ENCODE measurements at places on chromosomes 11 and 22. TPM values are rescaled to one million over a fixed set of nuclear protein-coding genes. Genes with fewer than 3 reads are reported as not detected.

DNA sequence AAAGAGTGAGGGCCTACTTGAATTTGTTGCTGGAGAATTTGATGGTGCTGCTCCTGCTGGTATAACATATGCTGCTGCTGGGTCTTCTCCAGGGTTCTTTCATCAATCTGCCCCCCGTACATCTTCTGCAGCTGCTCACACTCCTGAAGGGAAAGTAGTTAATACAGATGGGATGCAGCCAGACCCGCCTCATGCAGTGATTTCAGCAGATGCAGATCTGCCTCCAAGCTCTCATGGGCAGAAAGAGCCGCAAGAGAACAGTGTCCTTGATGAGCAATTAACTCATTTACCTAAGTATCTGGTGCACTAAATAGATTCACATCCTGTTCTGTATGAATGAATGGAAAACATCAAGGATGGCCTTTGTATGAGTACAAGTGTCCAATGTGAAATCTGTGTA is 24.8 kb upstream of the APOA1 start:
- no peak overlapping the region for H3K4me3 ChIP-seq
- H3K36me3 ChIP-seq = peaks cover 33% of the 10 kb centered on the region
- no peaks in the 10 kb centered on the region for H3K27me3 ChIP-seq
- no peak overlapping the region for H3K27ac ChIP-seq
- DNase-seq = no peak

DNA sequence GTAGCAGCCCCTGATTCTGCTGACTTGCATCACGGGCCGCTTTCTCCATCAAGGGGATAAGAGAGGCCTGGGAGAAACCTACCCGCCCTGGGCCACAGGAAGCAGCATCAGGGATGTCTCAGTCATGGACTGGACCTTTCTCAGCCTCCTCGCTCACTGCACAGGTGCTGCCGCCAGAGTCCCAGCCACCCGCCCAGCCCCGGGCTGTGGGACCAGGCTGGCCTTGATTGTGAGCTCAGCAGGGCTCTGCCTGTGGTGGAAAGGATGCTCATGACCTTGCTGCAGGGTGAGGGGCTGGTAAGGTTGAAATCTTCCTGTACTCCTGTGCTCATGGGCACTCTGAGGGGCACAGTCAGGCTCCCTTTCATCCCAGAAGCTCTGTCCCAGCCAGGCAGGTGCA is 26.0 kb upstream of the GGTLC2 start:
- H3K36me3 ChIP-seq = no peaks in the 10 kb centered on the region
- no peak for DNase-seq
- H3K4me1 ChIP-seq = peaks cover 10% of the 10 kb centered on the region
- no peak overlapping the region for H3K27ac ChIP-seq
- H3K4me3 ChIP-seq = no peak overlapping the region
- no peaks in the 10 kb centered on the region for H3K27me3 ChIP-seq

DNA sequence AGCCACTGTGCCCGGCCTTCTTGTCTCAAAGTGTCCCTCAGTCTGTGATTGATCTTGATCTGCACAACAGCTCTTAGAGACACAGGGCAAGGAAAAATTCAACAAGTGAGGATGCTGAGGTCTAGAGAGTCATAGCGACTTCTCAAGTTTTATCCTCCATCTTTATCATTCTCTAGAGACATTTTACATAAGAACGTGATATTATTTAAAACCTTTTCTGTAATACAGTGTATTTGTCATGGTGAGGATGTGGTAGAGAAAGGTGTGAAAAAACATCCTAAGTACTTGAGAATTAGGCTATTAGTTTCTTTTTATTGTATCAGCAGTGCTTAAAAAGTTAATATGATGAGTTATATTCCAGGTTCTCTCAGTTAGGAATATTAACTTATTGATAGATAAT is 50.2 kb downstream of the EMSY start:
- H3K27ac ChIP-seq = no peak overlapping the region
- no peak overlapping the region for H3K4me3 ChIP-seq
- peaks cover 13% of the 10 kb centered on the region for H3K36me3 ChIP-seq

DNA sequence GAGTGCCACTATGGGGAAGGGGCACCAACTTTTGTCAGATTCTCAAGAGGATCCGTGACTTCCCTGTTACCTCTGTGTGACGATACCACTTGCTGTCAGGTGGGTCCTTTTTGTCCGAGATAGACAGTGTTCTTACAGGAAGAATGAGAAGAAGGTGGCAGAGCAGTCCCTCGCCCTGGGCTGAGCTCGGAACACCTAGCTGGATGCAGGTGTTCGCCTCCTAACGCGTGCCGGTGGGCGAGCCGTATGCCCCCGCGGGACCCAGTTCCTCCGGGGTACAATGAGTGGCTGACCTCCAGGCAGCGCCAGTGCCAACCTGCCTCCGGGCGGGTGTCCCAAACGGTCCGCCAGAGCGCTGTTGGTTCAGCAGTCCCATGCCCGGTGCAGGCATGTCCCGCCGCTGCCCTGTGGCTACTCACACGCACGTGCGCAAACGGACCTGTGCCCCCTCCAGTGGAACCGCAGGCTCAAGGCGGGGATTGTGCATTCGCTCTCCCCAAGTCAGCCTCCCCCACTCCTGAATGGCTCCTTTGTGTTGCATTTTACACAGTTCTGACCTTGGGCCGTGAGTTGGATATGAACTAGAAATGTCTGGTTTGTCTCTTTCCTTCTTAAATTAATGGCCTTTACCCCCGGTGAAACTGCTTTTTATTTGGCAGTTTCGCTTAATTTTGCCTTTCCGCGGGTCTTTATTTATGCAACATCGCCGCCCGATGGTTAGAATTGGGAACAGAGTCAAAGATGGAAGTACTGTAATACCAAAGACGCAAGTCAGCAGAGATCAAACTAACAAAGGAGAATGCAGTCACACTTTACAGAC is 1.1 kb upstream of the ABTB2 start:
- H3K4me3 ChIP-seq = peak overlapping the region; percentile 76
- DNase-seq = peak; percentile 88
- peaks cover 4% of the 10 kb centered on the region for H3K36me3 ChIP-seq
- peak overlapping the region; percentile 69 for H3K27ac ChIP-seq
- H3K27me3 ChIP-seq = peaks cover 23% of the 10 kb centered on the region

DNA sequence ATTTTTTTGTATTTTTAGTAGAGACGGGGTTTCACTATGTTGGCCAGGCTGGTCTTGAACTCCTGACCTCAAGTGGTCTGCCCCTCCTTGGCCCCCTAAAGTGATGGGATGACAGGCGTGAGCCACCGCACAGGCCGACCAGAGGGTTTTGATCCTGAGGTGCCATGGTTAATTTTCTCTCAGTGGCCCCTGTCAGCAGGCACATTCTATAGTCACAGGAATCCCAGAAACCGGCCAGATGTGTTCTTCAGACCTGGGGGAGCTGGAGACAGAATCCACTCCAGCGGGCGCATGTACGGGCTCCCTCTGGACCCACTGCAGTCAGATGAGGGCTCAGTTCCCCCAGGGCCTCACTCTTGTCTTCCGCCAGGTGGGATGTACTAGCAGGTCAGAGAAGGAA is 17.0 kb downstream of the IGLL1 start:
- no peak for DNase-seq
- H3K4me1 ChIP-seq = peaks cover 7% of the 10 kb centered on the region
- H3K36me3 ChIP-seq = no peaks in the 10 kb centered on the region
- H3K4me3 ChIP-seq = no peak overlapping the region

GRCh38 chr11:19614370-19614940 is 98.2 kb upstream of the NAV2 start:
- peaks cover 3% of the 10 kb centered on the region for H3K27me3 ChIP-seq
- H3K4me1 ChIP-seq = no peaks in the 10 kb centered on the region

- peak; percentile 14 for DNase-seq
- peaks cover 47% of the 10 kb centered on the region for H3K27me3 ChIP-seq
- H3K36me3 ChIP-seq = peaks cover 2% of the 10 kb centered on the region
Observed at GRCh38 chr11:107018902-107019493, 722 bp upstream of the GUCY1A2 start.

DNA sequence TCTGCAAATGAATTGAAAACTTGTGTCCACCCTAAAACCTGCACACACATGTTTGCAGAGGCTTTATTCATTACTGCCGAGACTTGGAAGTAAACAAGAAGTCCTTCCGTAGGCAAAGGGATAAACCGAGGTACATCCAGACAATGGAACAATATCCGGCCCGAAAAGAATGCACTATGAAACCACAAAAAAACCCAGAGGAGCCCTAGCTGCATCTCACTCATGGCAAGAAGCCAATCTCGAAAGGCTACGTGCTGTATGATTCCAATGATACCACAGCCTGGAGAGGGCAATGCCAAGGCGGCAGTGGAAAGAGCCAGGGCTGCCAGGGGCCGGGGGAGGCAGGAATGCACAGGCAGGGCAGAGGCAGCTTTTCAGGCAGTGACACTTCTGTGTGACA is 3.2 kb upstream of the MRPL23 start:
- peaks cover 3% of the 10 kb centered on the region for H3K4me1 ChIP-seq
- H3K36me3 ChIP-seq = no peaks in the 10 kb centered on the region
- no peaks in the 10 kb centered on the region for H3K27me3 ChIP-seq
- H3K27ac ChIP-seq = no peak overlapping the region
- H3K4me3 ChIP-seq = no peak overlapping the region

- H3K4me3 ChIP-seq = no peak overlapping the region
- H3K27me3 ChIP-seq = no peaks in the 10 kb centered on the region
- no peak overlapping the region for H3K27ac ChIP-seq
- no peaks in the 10 kb centered on the region for H3K36me3 ChIP-seq
- DNase-seq = no peak
Observed at GRCh38 chr22:49236541-49237075, 591.1 kb downstream of the BRD1 start.

- no peak overlapping the region for H3K27ac ChIP-seq
- no peaks in the 10 kb centered on the region for H3K36me3 ChIP-seq
- H3K4me3 ChIP-seq = no peak overlapping the region
- no peak for DNase-seq
- H3K4me1 ChIP-seq = no peaks in the 10 kb centered on the region
Observed at GRCh38 chr11:61745781-61746441, 6.5 kb upstream of the MYRF start.

- no peaks in the 10 kb centered on the region for H3K27me3 ChIP-seq
- no peak overlapping the region for H3K4me3 ChIP-seq
- DNase-seq = no peak
- no peak overlapping the region for H3K27ac ChIP-seq
Observed at GRCh38 chr11:9701799-9702198, 37.9 kb downstream of the SWAP70 start.

DNA sequence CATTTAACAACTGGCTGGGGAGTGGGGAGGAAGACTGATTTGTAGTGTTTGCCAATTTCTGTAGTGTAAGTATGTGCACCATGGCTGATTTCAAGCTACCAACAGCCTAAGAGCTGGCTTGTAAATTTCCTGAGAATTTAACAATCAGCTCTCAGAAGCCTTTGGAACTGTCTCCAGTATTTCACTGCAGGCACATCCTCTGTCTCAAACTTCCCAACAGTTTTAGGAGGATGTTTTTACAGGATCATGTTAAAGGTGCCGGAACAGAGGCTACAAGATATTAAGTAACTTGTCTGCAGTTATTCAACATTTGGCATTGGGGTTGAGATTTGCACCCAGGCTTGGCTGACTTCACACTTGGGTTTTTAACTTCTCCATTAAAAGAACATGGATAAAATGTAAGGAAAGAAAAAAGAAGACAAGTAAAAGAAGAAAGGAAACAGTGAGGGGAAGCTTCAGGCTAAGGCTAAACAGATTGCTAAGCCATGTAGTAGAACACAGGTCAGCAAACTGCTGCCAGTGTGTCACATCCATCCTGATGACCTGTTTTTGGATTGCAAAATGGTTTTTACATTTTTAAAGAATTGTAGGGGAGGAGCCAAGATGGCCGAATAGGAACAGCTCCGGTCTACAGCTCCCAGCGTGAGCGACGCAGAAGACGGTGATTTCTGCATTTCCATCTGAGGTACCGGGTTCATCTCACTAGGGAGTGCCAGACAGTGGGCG is 204.8 kb upstream of the SESN3 start:
- DNase-seq = no peak
- no peak overlapping the region for H3K4me3 ChIP-seq
- no peak overlapping the region for H3K27ac ChIP-seq
- H3K27me3 ChIP-seq = no peaks in the 10 kb centered on the region
- no peaks in the 10 kb centered on the region for H3K36me3 ChIP-seq
- peaks cover 15% of the 10 kb centered on the region for H3K4me1 ChIP-seq

DNA sequence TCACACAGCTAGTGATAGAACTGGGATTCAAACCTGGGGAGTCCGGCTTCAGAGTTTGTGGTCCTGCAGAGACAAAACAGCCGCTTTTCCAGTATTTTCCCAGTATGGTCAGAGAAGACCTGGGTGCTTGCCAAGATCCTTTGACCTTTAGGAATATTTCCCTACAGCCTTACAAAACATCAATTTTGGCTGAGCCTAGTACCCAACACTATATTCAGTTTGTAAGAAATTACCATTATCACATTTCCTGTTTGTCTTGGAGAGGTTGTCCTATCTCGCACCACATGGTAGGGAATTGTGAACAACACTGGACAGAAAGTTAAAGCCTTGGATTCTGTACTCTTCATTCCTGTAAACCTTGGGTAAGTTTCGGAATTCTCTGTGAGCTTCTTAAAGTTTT is 10.7 kb upstream of the NEU3 start:
- H3K27ac ChIP-seq = no peak overlapping the region
- H3K4me1 ChIP-seq = no peaks in the 10 kb centered on the region
- DNase-seq = no peak
- peaks cover 33% of the 10 kb centered on the region for H3K36me3 ChIP-seq

DNA sequence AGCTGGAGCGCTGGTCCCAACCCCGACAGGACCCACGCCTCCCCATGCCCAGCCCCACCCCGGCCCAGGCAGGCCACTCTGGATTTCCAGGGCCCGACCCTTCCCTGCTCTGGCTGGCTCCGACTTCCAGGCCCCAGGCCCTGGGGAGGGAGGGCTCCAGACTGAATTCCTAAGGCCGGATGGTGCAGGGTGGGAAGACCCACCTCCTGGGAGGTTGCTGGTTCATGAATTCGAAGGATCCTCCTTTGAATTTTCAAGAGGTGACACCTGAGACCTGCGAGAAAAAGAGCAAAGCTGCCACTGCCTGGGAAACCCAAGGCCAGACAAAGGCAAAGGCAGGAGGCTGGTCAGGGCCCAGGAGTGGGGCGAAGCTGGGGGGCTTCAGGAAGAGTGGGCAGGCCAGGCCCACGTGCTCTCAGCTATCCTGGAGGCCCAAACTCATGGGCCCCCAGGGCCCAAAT is 47.0 kb upstream of the LINC01488 start:
- no peak overlapping the region for H3K4me3 ChIP-seq
- no peak for DNase-seq
- H3K27ac ChIP-seq = no peak overlapping the region
- H3K4me1 ChIP-seq = no peaks in the 10 kb centered on the region

GRCh38 chr11:18522388-18522787 is 4.4 kb downstream of the TSG101 start:
- no peak overlapping the region for H3K4me3 ChIP-seq
- H3K4me1 ChIP-seq = peaks cover 32% of the 10 kb centered on the region
- no peaks in the 10 kb centered on the region for H3K27me3 ChIP-seq
- peaks cover 5% of the 10 kb centered on the region for H3K36me3 ChIP-seq
- no peak for DNase-seq
- H3K27ac ChIP-seq = no peak overlapping the region

The INPP5J gene
- total RNA-seq = 0.17 TPM

The ACR gene
- not detected for total RNA-seq

The NUP160 gene
- total RNA-seq = 64.8 TPM

The TKFC gene
- 146 TPM for total RNA-seq

The FERMT3 gene
- total RNA-seq = 178 TPM

The NXPE4 gene
- not detected for total RNA-seq

The ZNF143 gene
- total RNA-seq = 42.5 TPM

The ARHGAP20 gene
- 0.19 TPM for total RNA-seq
